Activated naive CD8-positive, alpha-beta T cell treated with anti-CD3 and anti-CD28 coated beads, Interleukin-2, amount 10 ng/mL, durations not matched to agents 7 days and 5 days (primary cell): ENCODE measurements at places on chromosomes 1 and 21.

DNA sequence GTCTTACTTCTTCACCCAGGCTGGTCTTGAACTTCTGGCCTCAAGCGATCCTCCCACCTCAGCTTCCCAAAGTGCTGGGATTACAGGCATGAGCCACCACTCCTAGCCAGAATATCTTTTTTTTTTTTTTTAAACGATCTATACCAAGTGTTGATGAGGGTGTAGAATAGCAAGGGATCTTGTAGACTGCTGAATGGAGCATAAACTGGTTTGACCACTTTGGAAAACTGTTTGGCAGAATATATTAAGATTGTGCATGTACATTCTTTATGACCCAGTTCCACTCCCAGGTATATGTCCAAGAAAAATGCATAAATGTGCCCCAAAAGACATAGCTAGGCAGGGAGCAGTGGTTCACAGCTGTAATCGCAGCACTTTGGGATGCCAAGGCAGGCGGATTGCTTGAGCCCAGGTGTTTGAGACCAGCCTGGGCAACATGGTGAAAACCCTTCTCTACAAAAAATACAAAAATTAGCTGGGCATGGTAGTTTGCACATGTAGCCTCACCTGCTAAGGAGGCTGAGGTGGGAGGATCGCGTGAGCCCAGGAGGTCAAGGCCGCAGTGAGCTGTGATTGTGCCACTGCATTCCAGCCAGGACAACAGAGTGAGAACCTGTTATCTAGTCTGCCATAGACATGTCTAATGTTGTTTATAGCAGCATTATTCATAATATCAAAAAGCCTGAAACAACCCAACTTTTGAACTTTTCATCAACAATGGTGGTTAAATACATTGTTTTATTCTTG, 184.0 kb downstream of the VPS13D start:
- no peak overlapping the region for H3K27ac ChIP-seq
- H3K27me3 ChIP-seq = no peaks in the 10 kb centered on the region
- no peak overlapping the region for H3K4me3 ChIP-seq
- peaks cover 11% of the 10 kb centered on the region for H3K4me1 ChIP-seq
- DNase-seq = no peak

GRCh38 chr1:86000601-86001000, 156.0 kb downstream of the COL24A1 start:
- no peaks in the 10 kb centered on the region for H3K4me1 ChIP-seq
- no peak overlapping the region for H3K4me3 ChIP-seq
- H3K36me3 ChIP-seq = no peaks in the 10 kb centered on the region

- H3K4me1 ChIP-seq = peaks cover 2% of the 10 kb centered on the region
- no peaks in the 10 kb centered on the region for H3K36me3 ChIP-seq
- no peak overlapping the region for H3K4me3 ChIP-seq
- no peak overlapping the region for H3K27ac ChIP-seq
- no peak for DNase-seq
- H3K27me3 ChIP-seq = peaks cover 2% of the 10 kb centered on the region
These were observed 59.9 kb upstream of the SOD1 start for GRCh38 chr21:31599563-31599962.

DNA sequence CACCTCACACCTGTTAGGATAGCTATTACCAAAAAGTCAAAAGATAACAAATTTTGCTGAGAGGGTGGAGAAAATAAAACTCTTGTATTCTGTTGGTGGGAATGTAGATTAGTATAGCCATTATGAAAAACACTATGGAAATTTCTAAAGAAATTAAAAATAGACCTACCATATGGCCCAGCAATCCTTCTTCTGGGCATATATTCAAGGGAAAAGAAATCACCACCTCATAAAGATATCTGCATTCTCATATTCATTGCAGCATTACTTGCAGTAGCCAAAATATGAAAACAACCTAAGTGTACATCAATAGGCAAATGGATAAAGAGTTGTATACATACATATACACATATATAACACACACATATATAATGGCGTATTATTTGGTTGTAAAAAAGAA, 791.6 kb upstream of the RGS18 start:
- no peak for DNase-seq
- H3K27ac ChIP-seq = no peak overlapping the region
- H3K27me3 ChIP-seq = no peaks in the 10 kb centered on the region
- no peaks in the 10 kb centered on the region for H3K36me3 ChIP-seq
- H3K4me3 ChIP-seq = no peak overlapping the region

- H3K4me1 ChIP-seq = no peaks in the 10 kb centered on the region
- no peak overlapping the region for H3K4me3 ChIP-seq
- H3K36me3 ChIP-seq = no peaks in the 10 kb centered on the region
- DNase-seq = no peak
- peaks cover 2% of the 10 kb centered on the region for H3K27me3 ChIP-seq
These were observed 130.8 kb downstream of the PRDM2 start for GRCh38 chr1:13830616-13831280.

DNA sequence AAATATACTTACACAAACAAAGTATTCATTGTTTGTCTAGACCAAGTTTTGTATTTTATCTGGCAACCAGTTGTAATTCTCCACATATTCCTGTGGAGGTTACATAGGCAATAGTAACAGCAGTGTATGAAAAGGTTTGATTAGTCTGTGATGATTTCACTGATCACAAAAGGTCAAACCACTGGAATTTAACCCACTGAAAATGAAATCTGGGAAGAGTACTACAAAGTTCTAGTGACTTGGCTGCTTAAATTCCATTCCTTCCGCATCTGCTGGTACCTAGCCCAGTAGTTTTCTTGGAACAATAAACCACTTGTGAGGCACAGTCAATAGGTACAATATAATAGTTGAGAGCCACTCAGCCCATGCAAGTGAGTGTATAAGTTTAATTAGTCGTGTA, 205.4 kb downstream of the NFIA start:
- no peak overlapping the region for H3K27ac ChIP-seq
- H3K4me3 ChIP-seq = no peak overlapping the region
- no peaks in the 10 kb centered on the region for H3K4me1 ChIP-seq
- no peaks in the 10 kb centered on the region for H3K36me3 ChIP-seq

GRCh38 chr1:15042866-15043265, 110.7 kb upstream of the TMEM51 start:
- DNase-seq = no peak
- H3K27ac ChIP-seq = no peak overlapping the region
- H3K36me3 ChIP-seq = no peaks in the 10 kb centered on the region

GRCh38 chr1:50548243-50548642, 125.0 kb upstream of the DMRTA2 start:
- peaks cover 3% of the 10 kb centered on the region for H3K4me1 ChIP-seq
- no peak for DNase-seq
- H3K36me3 ChIP-seq = peaks cover 4% of the 10 kb centered on the region
- H3K4me3 ChIP-seq = no peak overlapping the region
- H3K27me3 ChIP-seq = no peaks in the 10 kb centered on the region
- no peak overlapping the region for H3K27ac ChIP-seq

DNA sequence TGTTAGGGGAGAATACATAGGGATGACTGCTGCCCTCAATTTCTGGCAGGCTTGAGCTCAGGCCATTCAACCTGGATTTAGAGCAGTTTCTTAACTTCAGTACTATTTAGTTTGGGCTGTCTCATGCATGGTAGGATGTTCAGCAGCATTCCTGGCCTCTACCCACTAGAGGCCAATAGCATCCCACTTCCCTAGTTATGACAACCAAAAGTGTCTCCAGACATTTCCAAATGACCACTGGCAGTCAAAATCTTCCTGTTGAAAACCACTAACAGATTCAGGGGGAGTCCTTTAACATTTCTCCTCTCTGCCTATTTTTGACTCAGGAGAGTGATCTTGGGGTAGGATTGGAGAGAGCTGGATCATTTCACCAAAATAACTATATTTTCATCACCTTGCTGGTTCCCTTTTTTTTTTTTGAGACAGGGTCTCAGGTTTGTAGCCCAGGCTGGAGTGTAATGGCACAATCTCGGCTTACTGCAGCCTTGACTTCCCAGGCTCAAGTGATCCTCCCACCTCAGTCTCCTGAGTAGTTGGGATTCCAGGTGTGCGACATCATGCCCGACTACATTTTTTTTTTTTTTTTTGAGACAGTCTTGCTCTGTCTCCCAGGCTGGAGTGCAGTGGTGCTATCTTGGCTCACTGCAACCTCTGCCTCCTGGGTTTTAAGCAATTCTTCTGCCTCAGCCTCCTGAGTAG, 8.7 kb downstream of the GNAT2 start:
- H3K4me3 ChIP-seq = no peak overlapping the region
- H3K27me3 ChIP-seq = peaks cover 9% of the 10 kb centered on the region
- H3K27ac ChIP-seq = no peak overlapping the region
- peaks cover 2% of the 10 kb centered on the region for H3K4me1 ChIP-seq
- DNase-seq = no peak

DNA sequence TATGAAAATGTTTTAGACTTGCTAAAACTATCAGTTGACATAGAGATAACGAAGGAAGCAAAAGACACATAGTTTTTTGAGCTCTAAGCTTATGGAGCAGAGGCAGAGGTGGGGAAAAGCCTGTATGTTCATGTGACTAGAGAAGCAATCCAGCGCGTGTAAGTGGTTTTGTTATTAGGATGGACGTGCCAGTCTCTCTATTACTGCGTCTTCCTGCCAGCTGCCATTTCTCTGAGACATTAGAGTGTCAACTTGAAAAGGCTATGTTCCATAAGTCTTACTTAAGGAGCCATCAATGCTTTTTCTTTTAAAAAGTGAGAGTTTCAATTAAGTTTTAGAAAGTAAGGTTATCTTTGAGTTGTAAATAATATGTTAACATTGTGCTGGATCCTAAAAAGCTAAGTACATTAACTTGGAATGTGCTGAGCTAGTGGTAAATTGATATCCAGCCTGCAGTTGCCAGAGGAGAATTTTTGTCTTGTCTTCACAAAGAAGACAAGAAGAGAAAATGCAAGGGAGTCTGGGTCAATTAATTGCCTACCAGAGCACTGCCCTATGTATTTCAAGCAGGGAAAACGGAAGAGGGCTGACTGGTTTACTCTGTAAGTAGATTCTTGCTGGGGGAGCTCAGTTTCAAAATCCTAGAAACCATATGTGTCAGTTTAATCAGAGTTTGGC, 161.8 kb upstream of the B3GALT2 start:
- DNase-seq = no peak
- no peaks in the 10 kb centered on the region for H3K36me3 ChIP-seq
- no peaks in the 10 kb centered on the region for H3K27me3 ChIP-seq
- H3K4me3 ChIP-seq = no peak overlapping the region

DNA sequence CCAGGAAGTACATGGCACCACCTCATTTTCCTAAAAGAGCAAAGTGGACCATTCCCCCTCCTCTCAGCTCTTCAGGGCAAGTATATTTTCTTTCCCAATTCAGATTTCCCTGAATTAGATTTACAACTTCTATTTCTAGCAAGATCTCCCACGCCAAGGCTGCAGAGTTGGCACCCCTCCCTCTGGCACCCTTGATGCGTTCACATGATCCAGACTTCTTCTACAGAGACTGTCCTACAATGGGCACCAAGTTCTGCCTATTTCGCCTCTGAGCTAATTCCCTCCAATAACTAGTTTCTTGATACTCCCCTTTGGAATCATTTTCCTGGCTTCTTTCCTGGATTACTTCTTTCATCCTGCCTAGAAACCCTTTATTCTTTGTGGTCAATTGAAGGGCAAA, 122.0 kb downstream of the CDC7 start:
- no peaks in the 10 kb centered on the region for H3K4me1 ChIP-seq
- H3K36me3 ChIP-seq = peaks cover 2% of the 10 kb centered on the region
- H3K4me3 ChIP-seq = no peak overlapping the region
- H3K27me3 ChIP-seq = peaks cover 28% of the 10 kb centered on the region
- no peak overlapping the region for H3K27ac ChIP-seq

- DNase-seq = no peak
- peaks cover 7% of the 10 kb centered on the region for H3K27me3 ChIP-seq
- H3K4me3 ChIP-seq = no peak overlapping the region
- no peaks in the 10 kb centered on the region for H3K4me1 ChIP-seq
These were observed 18.6 kb upstream of the PRKAA2 start for GRCh38 chr1:56626546-56626945.

DNA sequence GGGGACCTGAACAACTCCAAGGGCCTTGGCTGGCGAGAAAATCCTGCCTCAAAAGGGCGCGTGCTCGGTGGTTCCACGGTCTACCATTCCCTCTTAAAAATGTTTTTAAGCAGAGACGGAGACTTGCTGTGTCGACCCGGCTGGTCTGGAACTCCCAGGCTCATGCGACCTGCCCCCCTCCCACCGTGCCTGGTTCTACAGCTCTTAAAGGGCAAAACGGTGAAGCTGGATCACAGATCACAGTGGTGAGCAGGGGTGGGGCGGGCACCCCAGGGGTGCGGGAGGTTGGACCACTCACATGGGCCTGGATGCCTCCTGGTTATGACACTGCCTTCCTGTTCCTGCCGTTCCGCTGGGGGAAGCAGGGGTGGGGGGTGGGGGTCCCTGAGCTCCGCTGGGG, 4.2 kb upstream of the C1orf159 start:
- peaks cover 6% of the 10 kb centered on the region for H3K4me1 ChIP-seq
- H3K36me3 ChIP-seq = peaks cover under 1% of the 10 kb centered on the region
- DNase-seq = peak; percentile 28
- no peaks in the 10 kb centered on the region for H3K27me3 ChIP-seq
- H3K4me3 ChIP-seq = no peak overlapping the region

DNA sequence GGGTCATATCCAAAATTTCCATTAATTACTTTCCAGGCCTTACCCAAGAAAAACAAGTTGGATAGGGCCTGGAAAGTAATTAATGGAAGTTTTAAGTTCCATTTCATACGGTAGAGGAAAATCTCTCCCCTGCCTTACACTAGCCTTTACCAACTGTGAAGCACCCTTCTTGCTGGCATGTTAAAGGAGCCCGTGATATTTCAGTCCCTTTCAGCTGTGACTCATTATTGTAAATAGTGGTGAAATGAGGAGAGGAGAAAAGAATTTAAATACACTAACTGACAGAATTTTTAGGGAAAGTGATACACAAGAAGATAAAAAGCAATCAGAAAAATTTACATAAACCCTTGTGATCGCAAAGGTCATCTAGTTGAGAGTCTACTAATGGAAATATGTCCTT, 20.3 kb upstream of the KAZN start:
- no peaks in the 10 kb centered on the region for H3K27me3 ChIP-seq
- DNase-seq = no peak
- H3K4me3 ChIP-seq = no peak overlapping the region
- no peaks in the 10 kb centered on the region for H3K4me1 ChIP-seq
- H3K27ac ChIP-seq = no peak overlapping the region

DNA sequence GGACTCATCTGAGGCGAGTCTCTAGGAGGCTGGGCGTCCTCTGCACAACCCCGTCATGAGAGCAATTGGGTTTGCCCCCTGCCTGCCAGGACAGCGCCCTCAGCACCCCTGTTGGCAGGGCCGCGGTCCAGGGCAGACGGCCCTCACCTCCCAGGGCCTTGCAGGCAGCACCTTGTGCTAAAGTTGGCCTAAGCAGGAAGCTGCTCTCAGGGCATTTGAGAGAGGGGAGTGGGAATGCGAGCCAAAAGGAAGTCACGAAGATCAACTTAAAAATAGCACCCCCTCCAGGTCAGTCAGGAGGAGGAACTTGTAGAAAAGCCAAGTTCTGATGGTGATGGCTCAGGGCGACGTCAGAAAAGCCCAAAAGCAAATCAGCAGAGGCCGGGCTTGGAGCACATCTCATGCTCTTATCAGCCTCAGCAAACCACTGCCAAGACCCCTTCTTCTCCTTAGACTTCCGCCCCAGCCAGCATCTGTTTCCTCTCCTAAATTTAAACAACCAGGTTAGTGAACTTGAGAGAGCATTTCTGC, 12.6 kb upstream of the ADORA3 start:
- H3K27ac ChIP-seq = peak overlapping the region; percentile 90
- H3K4me3 ChIP-seq = peak overlapping the region; percentile 74
- no peaks in the 10 kb centered on the region for H3K27me3 ChIP-seq
- DNase-seq = peak; percentile 66

- H3K27ac ChIP-seq = no peak overlapping the region
- no peaks in the 10 kb centered on the region for H3K4me1 ChIP-seq
- no peak overlapping the region for H3K4me3 ChIP-seq
- no peaks in the 10 kb centered on the region for H3K36me3 ChIP-seq
- no peak for DNase-seq
These were observed 1631.2 kb downstream of the BRINP3 start for GRCh38 chr1:188846468-188846867.

GRCh38 chr1:47913225-47913823, 83.9 kb downstream of the TRABD2B start:
- H3K36me3 ChIP-seq = no peaks in the 10 kb centered on the region
- no peak overlapping the region for H3K27ac ChIP-seq
- DNase-seq = no peak
- no peak overlapping the region for H3K4me3 ChIP-seq
